ENCODE measurements at places on chromosomes 3 and 15.

DNA sequence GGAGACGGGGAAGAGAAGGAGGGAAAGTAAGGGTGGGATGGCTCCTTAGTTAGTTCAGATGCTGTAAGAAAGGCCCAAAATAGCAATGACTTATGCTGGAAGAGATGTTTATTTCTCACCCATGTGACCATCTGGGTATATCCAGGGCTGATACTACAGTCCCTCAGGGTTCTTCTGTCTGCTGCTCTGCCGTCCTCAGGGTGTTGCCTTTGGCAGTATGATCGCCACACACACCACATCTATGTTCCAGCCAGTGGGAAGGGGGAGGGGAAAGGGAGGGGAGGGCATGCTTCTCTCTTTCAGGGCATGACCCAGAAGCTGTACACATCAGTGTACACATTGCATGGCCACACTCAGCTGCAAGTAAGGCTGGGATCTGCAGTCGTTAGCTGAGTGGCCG, 10.2 kb downstream of the CD276 start:
- no peak for DNase-seq
- no peaks in the 10 kb centered on the region for H3K27me3 ChIP-seq
- H3K4me1 ChIP-seq = peaks cover 63% of the 10 kb centered on the region
- H3K27ac ChIP-seq = no peak overlapping the region
- H3K4me3 ChIP-seq = no peak overlapping the region

- no peaks in the 10 kb centered on the region for H3K27me3 ChIP-seq
- no peak for DNase-seq
- peak overlapping the region; percentile 16 for H3K27ac ChIP-seq
- H3K36me3 ChIP-seq = no peaks in the 10 kb centered on the region
- H3K4me1 ChIP-seq = peaks cover 12% of the 10 kb centered on the region
- no peak overlapping the region for H3K4me3 ChIP-seq
Measured at GRCh38 chr3:128701342-128702212, 24.4 kb upstream of the RAB7A start.

DNA sequence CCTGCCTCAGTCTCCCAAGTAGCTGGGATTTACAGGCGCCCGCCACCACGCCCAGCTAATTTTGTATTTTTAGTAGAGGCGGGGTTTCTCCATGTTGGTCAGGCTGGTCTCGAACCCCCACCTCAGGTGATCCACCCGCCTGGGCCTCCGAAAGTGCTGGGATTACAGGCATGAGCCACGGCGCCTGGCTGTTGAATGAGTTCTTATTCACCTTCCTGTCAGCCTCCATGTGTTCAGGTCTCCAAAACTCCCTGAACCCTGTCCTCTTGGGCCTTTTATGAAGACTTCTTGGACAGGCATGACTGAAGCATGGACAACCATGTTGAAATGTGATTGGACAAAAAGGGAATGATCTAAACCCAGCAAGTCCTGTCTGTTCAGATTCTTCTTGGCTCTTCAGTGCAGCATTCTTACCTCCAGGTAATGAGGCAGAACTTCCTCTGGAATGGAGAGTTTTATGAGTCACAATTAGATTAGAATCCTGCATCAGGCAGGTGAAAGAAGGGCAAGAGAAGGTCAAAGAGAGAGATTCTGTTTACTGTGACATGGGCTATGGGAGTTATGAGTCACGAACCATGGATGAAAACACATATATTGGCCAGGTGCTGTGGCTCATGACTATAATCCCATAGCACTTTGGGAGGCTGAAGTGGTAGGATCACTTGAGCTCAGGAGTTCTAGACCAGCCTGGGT, 23.1 kb upstream of the EIF4A2 start:
- no peak overlapping the region for H3K4me3 ChIP-seq
- H3K4me1 ChIP-seq = no peaks in the 10 kb centered on the region
- no peak for DNase-seq
- no peak overlapping the region for H3K27ac ChIP-seq
- H3K36me3 ChIP-seq = no peaks in the 10 kb centered on the region

GRCh38 chr15:99502182-99502581, 63.6 kb upstream of the MEF2A start:
- H3K4me3 ChIP-seq = no peak overlapping the region
- H3K27me3 ChIP-seq = no peaks in the 10 kb centered on the region
- no peaks in the 10 kb centered on the region for H3K36me3 ChIP-seq

- peak overlapping the region; percentile 59 for H3K27ac ChIP-seq
- no peak overlapping the region for H3K4me3 ChIP-seq
- peaks cover 6% of the 10 kb centered on the region for H3K36me3 ChIP-seq
- H3K27me3 ChIP-seq = no peaks in the 10 kb centered on the region
Measured at GRCh38 chr3:14425581-14426304, 23.3 kb downstream of the SLC6A6 start.

DNA sequence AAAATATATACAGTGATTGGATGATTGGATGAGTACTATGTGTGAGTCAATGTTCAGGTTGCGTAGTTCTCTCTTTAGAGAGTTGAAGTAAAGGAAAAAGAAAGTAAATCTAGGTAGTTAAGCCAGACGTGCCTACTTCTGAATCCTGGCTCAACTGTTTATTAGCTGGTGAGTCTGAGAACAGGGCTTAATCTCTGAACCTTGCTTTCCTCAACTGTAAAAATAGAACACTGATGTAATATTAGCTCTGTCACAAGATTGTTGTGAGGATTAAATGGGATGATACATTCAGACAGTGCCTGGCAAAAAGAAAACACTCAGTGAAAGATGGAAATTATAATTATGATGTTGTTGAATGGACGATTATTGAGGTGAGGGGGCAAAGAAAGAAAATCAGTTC, 413.4 kb downstream of the MAGI1 start:
- H3K4me3 ChIP-seq = no peak overlapping the region
- DNase-seq = no peak
- no peak overlapping the region for H3K27ac ChIP-seq

DNA sequence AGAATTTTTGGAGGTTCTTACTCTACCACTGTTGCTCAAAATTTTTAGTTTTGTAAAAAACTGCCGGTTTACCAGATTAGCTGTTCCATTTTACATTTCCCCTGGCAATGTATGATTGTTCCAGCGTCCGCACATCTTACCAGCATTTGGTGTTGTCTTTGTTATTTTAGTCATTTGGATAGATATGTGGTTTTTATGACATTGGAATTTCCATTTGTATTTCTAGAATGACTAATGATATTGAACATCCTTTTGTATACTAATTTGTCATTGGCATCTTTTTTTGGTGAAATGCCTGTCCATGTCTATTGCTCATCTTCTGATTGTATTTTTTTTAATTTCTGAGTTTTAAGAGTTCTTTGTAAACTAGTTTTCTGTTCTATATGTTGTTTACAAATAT, 28.5 kb downstream of the LRRC28 start:
- H3K4me3 ChIP-seq = no peak overlapping the region
- H3K27me3 ChIP-seq = no peaks in the 10 kb centered on the region
- H3K4me1 ChIP-seq = no peaks in the 10 kb centered on the region
- no peak overlapping the region for H3K27ac ChIP-seq
- DNase-seq = no peak

DNA sequence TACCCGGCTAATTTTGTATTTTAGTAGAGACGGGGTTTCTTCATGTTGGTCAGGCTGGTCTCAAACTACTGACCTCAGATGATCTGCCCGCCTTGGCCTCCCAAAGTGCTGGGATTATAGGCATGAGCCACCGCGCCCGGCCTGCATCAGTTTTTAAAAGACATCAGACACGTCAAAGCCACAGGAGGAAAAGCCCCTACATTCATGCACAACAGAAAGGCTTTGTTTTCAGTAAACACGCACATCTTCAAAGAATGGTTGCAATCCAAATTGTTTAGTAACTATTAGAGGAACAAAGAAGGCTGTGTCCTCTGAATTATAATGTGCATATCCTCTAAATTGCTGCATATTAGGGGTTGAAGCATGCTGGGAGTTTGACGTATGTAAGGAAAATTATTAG, 53.3 kb downstream of the BTD start:
- H3K36me3 ChIP-seq = no peaks in the 10 kb centered on the region
- no peak for DNase-seq
- no peak overlapping the region for H3K27ac ChIP-seq
- H3K4me3 ChIP-seq = no peak overlapping the region
- H3K4me1 ChIP-seq = no peaks in the 10 kb centered on the region

- no peak overlapping the region for H3K27ac ChIP-seq
- H3K36me3 ChIP-seq = no peaks in the 10 kb centered on the region
- no peaks in the 10 kb centered on the region for H3K27me3 ChIP-seq
- DNase-seq = no peak
Measured at GRCh38 chr3:148329481-148330235, 368.0 kb upstream of the AGTR1 start.

GRCh38 chr3:126711121-126711760, 7.2 kb downstream of the CHCHD6 start:
- DNase-seq = no peak
- H3K4me3 ChIP-seq = no peak overlapping the region
- H3K4me1 ChIP-seq = no peaks in the 10 kb centered on the region
- no peaks in the 10 kb centered on the region for H3K27me3 ChIP-seq
- no peak overlapping the region for H3K27ac ChIP-seq

DNA sequence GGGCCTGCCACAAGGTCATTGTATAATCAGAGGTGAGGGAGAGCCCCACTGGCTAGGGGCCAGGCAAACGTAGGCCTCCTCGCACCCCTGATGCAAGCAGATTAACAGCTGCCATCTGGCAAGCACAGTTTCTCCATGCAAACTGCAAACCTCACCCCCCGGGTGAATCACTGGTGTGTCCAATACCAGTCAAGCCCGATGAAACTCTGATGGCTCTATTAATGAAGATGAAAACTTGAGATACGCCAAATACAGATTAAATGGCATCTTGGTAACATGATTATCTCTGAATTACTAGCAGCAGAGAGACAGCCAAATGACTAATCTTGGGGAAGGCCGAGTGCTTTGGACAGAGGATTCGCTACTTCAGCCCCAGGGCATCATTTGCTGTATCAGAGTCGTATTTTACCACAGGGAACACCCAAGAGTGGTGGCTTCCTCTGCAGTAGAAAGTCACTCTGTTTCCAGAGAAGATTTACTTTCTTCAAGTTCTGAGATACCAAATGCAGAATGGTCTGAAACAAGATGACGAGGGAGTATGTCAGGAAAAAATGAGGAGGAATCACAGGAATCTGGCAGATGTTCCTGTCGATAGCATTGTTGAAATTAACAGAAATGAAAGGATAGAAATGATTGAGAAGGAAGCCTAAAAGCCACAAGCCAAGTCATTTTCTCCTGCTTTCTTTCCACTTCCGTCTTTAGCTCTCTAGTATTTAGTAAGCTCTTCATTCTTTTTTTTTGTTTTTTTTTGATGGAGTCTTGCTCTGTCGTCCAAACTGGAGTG, 96.2 kb upstream of the NR2F2 start:
- H3K27me3 ChIP-seq = no peaks in the 10 kb centered on the region
- no peak overlapping the region for H3K27ac ChIP-seq
- no peaks in the 10 kb centered on the region for H3K36me3 ChIP-seq
- no peak overlapping the region for H3K4me3 ChIP-seq

GRCh38 chr3:179898024-179898423, 138.7 kb downstream of the PEX5L start:
- H3K27ac ChIP-seq = no peak overlapping the region
- no peak overlapping the region for H3K4me3 ChIP-seq
- DNase-seq = no peak
- no peaks in the 10 kb centered on the region for H3K4me1 ChIP-seq

All from lower lobe of right lung (tissue), 2 donors.